ENCODE measurements at places on chromosomes 5 and 9.

- peak; percentile 25 for DNase-seq
These were observed 483 bp downstream of the G3BP1 start for GRCh38 chr5:151772029-151772845.

DNA sequence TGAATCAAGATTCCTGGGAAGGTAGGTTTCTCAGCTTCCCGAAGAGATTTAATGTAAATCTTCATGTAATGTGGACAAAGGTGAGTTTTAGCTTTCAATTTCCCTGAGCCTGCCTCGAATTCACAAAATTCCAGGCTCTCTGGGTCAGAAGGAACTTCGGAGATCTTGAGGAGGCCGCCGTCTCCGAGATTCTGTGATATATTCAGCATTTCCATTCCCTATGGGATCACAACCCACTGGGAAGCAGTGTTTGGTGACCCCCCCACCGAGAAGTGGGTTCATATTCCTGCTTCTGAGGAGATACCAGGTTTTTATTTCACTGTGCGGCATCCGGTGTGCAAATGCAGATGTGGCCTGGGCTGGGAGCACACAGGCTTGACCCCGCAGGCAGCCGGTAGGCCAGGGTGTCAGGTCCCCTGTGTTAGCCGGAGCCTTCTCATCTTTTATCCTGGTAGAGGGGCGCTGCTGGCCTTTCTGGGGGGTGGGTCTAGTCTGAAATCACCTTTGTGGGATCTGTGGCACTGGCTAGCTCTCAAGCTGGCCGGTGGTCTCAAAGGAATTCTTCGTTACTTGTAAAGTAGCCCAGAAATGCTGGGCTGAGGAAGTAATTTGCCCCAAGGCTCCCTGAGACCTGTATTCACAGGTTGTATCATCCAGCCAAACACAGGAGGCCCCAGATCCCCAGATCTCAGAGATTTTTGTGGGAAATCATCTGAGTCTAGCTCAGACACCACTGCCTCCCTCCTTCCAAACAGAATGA is 1.4 kb downstream of the PLEKHG4B start:
- DNase-seq, result no peak

- DNase-seq, result no peak
These were observed 145.3 kb downstream of the PLK2 start for GRCh38 chr5:58314356-58315210.

- DNase-seq, result no peak
These were observed 151.8 kb downstream of the ARSB start for GRCh38 chr5:78833284-78833683.
